ENCODE measurements at places on chromosomes 3 and 15.

DNA sequence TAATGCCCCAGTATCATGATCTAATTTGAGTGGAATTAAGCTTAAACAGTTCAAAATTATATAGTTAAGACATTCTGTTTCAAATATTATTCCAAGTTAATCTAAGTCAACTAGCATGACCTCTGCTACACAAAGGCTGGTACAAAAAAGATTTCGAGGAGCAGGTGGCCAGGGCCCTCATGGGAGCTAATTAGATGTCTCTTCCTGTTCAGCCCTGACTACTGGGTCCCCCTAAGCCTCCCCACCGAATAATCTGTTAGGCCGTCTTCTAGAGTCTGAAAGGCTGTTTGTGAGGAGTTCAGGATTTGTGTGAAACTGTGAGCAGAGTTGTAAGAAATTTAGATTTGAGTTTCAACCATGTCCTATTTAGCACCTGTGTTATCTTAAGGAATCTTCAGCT is 75.4 kb downstream of the PPM1L start:
- no peak for DNase-seq

- no peak for DNase-seq
Measured at GRCh38 chr3:32733631-32734229, 48.7 kb downstream of the CNOT10 start.

GRCh38 chr3:196127308-196128040 is 45.6 kb upstream of the TFRC start:
- DNase-seq, result no peak

GRCh38 chr3:174125267-174125824 is 727.8 kb downstream of the NLGN1 start:
- DNase-seq, result no peak

DNA sequence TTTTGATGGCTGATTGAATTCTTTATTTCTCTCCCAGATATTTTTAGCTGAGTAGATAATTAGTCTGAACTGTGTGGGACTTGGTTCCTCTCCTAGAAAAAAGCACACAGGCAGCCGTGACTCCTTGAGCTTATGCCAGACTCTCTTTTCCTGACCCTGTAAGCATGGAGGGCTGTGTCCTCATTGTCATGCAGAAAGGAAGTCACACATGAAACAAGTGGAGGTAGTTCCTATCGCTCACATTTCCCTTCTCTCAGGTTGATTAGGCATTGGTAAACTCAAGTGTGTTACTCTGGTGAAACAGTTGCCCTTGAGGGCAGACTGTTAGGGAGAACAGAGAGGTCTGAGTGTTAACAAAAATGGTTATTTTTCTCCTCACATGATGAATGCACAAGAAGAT is 6.3 kb upstream of the RTP4 start:
- DNase-seq, result no peak

DNA sequence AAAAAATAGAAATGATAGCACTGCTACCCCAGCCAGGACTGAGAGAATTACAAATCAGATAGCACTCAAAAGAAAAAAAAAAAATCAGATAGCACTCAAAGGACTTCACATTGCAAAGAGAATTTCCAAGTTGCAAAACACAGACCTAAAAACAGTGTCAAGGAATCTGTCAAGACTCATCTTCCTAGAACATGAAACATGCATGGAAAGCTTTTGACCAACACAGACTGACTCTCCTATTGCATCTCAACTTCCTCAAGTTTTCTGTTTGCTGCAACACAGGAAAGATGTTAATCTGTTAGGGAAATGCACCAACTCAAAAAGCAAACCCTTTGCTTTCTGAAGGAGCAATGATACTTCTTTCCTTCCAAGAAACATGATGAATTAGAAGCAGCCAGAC is 42.3 kb downstream of the RAB27A start:
- no peak for DNase-seq

All from stimulated activated CD4-positive, alpha-beta T cell treated with anti-CD3 and anti-CD28 coated beads, Interleukin-1b, Interleukin-23, amount 100 ng/mL, for 48 hours (primary cell).